ENCODE measurements at places on chromosomes 3 and 15.

DNA sequence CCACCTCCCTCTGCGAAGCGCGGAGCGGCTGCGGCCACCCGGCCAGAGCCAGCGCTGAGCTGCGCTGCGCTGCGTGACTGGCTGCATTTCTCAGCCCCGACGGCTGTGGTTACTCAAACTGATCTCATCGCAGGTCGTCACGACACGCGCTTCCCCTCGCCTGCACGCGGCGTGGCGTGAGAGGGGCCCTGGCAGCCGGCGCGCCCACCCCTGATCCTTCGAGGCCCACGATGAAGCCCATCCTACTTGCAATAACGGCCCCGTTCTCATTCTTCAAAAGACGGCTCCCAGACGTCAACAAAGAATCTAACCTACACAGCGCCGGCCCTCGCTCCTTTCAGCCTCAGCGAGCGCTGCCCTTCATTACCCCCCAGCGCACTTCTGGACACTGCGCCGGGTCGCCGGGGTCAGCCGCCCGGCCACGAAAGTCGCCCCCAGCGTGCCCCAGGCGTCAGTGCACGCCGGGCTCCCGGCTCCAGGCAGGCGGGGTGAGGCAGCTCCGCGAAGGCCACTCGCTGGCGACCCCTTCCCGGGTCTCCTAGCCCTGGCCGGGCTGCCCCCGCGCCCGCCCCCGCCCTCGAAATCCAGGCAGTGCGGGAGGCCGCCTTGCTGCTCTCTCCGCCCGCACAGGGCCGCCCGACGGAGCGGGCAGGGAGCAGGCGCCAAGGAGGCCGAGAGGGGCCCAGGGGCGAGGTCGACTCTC is 9.9 kb upstream of the LEKR1 start:
- DNase-seq: no peak

- no peak for DNase-seq
These were observed 14.9 kb downstream of the CRTAP start for GRCh38 chr3:33128706-33129105.

GRCh38 chr15:81776976-81777375 is 268.8 kb downstream of the MEX3B start:
- DNase-seq: no peak

DNA sequence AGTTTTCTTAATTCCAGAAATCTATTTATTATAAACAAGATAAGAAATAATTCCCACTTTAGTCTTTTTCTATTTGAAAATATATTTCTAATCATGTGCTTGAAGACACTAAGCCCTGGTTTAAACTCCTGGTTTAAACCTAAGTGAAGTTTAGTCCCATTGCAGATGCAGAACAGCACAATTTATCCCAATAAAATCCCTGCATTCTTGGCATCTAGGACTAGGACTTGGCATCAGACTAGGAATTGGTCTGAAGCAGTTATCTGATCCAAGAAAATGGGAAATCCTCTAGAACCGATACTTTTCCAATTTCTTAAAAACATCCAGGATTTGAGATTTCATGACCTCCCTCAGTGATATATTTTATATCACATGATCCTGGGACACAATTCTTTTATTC is 168.8 kb upstream of the VEPH1 start:
- DNase-seq: no peak

- DNase-seq: no peak
These were observed 64.2 kb downstream of the CD200R1L start for GRCh38 chr3:112782491-112782890.

DNA sequence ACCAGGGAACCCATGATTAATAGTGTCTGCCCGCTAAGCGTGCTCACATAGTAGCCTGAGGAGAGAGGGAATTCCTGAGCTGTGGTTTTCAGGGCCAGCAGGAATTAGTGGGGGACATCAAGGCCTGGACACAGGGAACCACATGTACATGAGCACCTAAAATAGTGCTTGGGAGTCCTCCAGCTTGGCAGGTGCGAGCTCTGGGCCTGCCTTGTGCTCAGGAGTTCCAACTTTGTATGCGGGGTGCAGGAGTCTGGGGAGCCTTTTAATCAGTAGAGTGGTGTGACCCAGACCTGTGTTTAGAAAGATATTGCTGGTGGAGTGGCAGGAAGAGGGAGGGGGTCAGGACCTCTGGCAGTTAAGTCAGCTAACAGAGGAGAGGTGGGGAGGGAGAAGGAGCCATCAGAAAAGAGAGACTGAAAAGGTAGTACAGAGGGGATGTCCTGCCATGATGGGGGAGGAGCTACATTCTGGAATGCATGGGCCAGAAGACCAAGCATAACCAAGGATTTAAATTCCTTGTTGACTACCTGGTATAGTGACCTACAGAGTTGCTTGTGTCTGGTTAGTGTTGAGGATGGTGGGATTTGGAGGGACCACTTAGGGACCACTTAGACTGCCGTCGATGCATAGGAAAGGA is 1.9 kb downstream of the DAG1 start:
- no peak for DNase-seq

- DNase-seq: no peak
These were observed 59.2 kb downstream of the KBTBD12 start for GRCh38 chr3:127974226-127974625.

GRCh38 chr15:101562428-101563059 is 73.0 kb upstream of the PCSK6 start:
- DNase-seq: no peak

Measured in stimulated activated CD8-positive, alpha-beta memory T cell treated with anti-CD3 and anti-CD28 coated beads, Interleukin-7, amount 100 ng/mL, for 1 hour (primary cell).